PC-9 (cell line): ENCODE measurements at places on chromosomes 2 and 18. TPM values are rescaled to one million over a fixed set of nuclear protein-coding genes. Genes with fewer than 3 reads are reported as not detected.
A peak's percentile ranks its signal among the peaks of the same experiment; 100 is the strongest.

ATP8B1 gene
- total RNA-seq: 16.7 and 23.4 TPM in 2 replicates

VIT gene
- not detected in 2 replicates for total RNA-seq

HOXD3 gene
- total RNA-seq: not detected in 2 replicates

PID1 gene
- not detected in 2 replicates for total RNA-seq

RTP5 gene
- total RNA-seq: not detected in 2 replicates

DNA sequence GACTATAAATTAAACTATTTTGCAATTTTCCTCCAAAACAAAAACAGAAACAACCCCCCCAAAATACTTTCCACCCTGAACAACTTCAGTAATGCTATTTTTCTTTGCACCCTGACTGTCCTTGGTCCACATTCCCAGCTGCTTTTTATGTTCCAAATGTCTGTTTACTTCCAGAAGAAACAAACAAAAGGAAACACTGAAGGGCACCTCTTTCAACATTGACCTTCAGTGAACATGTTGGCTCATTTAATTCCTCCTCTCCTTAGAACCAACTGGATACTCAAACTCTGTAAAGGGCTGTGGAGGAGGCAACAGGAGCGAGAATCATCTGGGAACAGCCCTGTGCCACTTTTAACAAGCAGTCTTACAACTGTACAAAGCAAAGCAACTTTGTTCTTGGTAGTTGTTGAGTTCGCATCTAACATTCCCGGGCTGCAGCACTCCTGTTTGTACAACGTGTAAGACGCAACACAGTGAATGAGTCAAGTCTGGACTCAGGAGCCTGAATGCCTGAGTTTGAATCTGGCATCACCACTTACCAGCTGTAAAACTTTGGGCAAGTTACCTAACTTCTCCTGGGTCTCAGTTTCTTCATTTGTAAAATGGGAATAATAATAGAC is 111.4 kb upstream of the GATA6 start:
- no peaks in the 10 kb centered on the region for H3K27me3 ChIP-seq
- H3K4me1 ChIP-seq: no peaks in the 10 kb centered on the region
- H3K36me3 ChIP-seq: no peaks in the 10 kb centered on the region
- no peak overlapping the region for H3K4me3 ChIP-seq

DNA sequence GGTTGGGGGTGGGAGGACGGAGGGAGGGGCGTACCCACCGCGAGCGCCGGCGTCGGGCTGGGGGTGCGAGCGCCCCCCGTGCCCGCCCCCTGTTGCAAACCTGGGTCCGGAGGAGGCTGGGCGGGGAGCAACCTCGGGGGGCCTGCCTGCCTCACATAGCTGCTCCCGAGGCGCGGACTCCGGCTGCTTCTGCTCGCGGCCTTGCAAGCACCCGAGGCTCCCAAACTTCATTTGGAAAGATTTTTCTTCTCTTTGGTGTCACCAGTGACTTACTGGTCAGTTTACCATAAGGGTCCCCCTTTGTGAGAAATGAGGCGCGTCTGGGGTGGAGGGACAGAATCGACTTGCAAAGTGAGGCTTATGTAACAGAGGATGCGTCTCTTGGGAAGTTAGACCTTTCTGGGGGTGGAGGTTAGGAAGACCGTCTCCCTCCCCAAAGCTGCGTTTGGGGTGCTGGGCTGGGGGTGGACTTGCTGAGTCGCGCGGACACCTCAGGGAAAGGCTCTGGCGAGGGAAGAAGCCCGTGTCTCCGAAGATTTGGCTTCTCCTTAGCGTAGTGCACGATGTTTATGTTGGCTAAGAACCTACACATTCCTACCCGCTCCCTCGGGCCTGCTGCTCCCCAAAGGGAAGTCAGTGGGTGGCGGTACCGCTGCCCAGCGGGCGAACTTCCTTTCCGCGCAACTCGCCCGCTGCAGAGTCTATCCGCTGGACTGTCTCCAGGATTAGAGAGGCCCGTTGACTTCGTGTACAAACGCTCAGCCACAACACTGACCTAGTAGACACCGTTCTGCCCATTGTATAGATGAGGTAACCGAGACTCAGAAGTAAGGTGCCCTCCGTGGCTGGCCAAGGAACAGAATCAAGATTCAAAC is 559 bp downstream of the TMEM37 start:
- H3K4me1 ChIP-seq: peaks cover 27% of the 10 kb centered on the region
- H3K4me3 ChIP-seq: peak overlapping the region; percentile 46; the same call in 1 of the 2 replicates
- H3K27ac ChIP-seq: no peak overlapping the region
- DNase-seq: peak; percentile 18

DNA sequence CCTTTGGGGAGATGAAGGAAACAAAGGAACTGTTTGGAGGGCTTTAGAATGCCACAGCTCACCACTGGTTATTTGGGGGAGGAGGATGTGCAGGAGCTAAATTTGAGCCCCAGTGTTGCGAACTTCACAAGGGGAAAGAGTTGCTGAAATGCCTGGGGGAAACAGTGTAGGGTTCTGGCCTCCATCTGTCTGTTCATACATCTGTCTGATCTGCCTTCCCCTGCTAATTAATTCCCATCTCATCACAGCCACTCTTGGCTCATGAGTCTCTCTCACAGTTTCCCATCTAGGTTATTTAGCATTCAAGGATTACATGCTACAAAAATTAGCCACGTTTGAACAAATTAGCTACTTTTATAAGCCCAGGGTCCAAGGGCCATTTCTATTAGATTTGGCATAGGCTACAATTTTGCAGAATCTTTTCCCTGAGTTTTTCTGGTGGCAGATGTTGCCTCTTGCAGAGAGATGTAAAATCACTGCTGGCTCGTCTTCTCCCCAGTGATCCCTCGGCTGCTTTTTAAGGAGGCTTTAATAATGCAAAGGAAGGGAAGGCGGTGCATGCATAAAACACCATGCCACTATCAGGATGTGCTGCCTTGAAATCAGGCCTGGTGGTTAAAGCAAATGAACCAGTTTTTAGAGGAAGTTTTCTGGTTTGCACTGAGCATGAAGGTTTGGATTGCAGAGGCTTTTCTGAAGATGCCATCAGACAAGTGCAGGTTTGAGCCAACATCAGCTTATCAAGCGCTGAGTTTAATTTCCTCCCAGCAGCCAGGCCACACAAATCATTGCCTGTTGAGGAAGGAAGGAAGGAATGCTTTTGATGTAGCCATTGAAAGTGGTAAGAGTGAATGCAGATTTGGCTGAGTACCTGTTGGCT is 35.0 kb downstream of the ADD2 start:
- no peak overlapping the region for H3K4me3 ChIP-seq
- H3K36me3 ChIP-seq: no peaks in the 10 kb centered on the region
- no peak overlapping the region for H3K27ac ChIP-seq
- H3K4me1 ChIP-seq: no peaks in the 10 kb centered on the region
- peaks cover 33% of the 10 kb centered on the region for H3K27me3 ChIP-seq
- no peak for DNase-seq

GRCh38 chr2:199903111-199903510 is 8.0 kb upstream of the C2orf69 start:
- H3K36me3 ChIP-seq: no peaks in the 10 kb centered on the region
- H3K27ac ChIP-seq: no peak overlapping the region
- H3K4me3 ChIP-seq: no peak overlapping the region
- no peak for DNase-seq

DNA sequence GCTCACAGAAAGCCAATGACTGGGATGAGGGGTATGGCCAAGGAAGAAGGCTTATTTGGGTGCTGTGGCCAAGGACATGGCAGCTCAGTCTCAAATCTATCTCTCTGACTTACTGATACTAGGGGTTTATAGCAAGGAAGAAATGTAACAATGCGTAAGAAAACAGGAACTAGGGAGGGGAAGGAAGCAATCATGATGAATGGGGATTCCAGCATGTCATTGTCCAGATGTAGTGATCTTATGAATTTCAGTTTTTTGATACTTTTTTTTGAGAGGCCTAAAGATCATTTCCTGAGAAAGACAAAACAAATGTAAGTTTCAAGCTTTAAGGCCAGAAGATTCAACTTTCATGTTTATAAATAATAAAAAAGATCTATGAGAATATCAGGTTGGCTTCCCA is 298.6 kb upstream of the FAM98A start:
- H3K4me3 ChIP-seq: no peak overlapping the region
- no peak overlapping the region for H3K27ac ChIP-seq
- peaks cover 6% of the 10 kb centered on the region; the same call in 1 of the 2 replicates for H3K27me3 ChIP-seq
- H3K4me1 ChIP-seq: no peaks in the 10 kb centered on the region
- no peak for DNase-seq

- DNase-seq: no peak
Observed at GRCh38 chr2:109144271-109144670, 15.3 kb downstream of the SH3RF3 start.

DNA sequence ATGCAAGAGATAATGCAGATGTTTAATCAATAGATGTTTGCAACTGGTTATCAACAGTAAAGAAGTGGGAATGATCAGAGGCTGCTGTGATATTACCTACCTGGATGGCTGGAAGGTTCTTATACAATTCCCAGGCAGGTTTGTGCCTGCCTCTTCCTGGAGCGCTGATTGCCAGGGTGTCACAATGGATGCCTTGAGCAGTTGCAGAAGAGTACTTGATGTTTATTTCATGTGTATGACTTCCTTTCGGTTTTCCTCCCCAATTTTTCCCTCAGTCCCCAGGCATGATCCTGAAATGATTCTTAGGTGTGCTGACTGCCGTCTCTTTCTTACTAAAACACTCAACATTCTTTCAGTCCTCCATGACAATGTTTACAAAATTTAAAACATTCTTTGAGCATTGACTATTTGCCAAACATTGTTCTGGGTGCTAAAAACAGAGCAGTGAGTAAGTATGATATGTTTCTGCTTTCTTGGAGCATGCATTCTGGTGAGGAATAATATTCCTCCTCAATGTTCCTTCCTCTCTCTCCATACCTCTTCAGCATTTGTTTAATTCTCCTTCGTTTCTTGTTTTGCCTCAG is 416.6 kb upstream of the TRIB2 start:
- no peak for DNase-seq
- no peak overlapping the region for H3K27ac ChIP-seq
- peaks cover 30% of the 10 kb centered on the region for H3K4me1 ChIP-seq
- no peak overlapping the region for H3K4me3 ChIP-seq

- no peak overlapping the region for H3K27ac ChIP-seq
- H3K27me3 ChIP-seq: no peaks in the 10 kb centered on the region
- H3K36me3 ChIP-seq: no peaks in the 10 kb centered on the region
- DNase-seq: peak; percentile 5
Observed at GRCh38 chr2:153873052-153874048, 1.6 kb downstream of the GALNT13 start.

GRCh38 chr2:32402091-32402490 is 45.3 kb downstream of the BIRC6 start:
- H3K4me3 ChIP-seq: no peak overlapping the region
- H3K4me1 ChIP-seq: no peaks in the 10 kb centered on the region
- no peaks in the 10 kb centered on the region for H3K27me3 ChIP-seq
- H3K27ac ChIP-seq: no peak overlapping the region
- DNase-seq: no peak

- H3K4me3 ChIP-seq: no peak overlapping the region
- H3K36me3 ChIP-seq: no peaks in the 10 kb centered on the region
- no peak overlapping the region for H3K27ac ChIP-seq
- peaks cover 27% of the 10 kb centered on the region for H3K4me1 ChIP-seq
- DNase-seq: peak; percentile 73
Observed at GRCh38 chr2:215751200-215751910, 262.0 kb downstream of the MREG start.

DNA sequence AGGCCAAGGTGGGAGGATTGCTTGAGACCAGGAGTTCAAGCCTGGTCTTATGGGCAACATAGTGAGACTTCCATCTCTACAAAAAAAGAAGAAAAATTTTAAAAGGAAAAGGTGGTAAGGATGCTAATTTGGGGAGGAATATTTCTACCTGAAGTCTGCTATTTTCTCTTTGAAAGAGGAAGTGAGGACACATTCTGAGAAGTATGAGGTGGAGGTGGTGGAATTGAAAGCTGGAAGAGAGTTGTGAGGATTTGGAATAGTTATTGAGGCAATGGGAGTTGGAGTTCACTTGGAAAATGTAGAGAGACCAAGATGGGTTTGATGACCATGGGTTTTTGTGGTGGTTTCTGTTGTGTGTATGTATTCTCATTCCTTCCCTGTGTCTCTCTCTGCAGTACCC is 29.3 kb downstream of the EML4 start:
- peaks cover 13% of the 10 kb centered on the region for H3K4me1 ChIP-seq
- no peaks in the 10 kb centered on the region for H3K36me3 ChIP-seq
- H3K27me3 ChIP-seq: no peaks in the 10 kb centered on the region
- H3K27ac ChIP-seq: no peak overlapping the region

GRCh38 chr2:44807201-44808025 is 134.1 kb upstream of the SIX3 start:
- no peak overlapping the region for H3K27ac ChIP-seq
- no peak overlapping the region for H3K4me3 ChIP-seq
- H3K4me1 ChIP-seq: no peaks in the 10 kb centered on the region

GRCh38 chr2:186544255-186544675 is 45.6 kb upstream of the ITGAV start:
- H3K4me1 ChIP-seq: peaks cover 29% of the 10 kb centered on the region
- H3K4me3 ChIP-seq: peak overlapping the region; percentile 30; the same call in 1 of the 2 replicates
- H3K36me3 ChIP-seq: no peaks in the 10 kb centered on the region

DNA sequence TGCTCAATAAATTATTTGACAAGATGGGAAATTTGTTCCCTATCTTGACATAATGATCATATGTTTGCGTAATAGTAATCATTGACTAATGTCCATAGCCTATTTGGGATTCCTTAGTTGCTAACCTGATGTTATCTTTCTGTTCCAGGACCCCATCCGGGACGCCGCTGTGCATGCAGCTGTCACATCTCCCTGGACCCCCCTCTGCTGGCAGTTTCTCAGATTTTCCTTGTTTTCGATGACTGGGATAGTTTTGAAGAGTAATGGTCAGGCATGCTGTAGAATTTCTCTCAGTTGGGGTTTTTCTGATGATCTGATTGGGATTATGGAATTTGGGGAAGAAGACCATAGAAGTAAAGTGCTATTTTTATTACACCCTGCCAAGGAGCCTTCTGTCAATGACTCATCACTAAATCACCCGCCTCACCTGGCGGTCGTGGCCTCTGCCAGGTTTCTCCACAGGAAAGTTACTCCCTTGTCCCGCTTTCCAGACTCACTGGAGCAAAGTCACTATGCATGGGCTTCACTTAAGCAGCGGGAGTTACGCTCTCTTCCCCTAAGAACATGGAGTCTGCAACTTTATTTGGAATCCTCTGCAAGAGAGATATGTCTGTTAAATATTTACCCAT is 19.9 kb upstream of the TMEM18 start:
- H3K27ac ChIP-seq: no peak overlapping the region
- H3K4me3 ChIP-seq: no peak overlapping the region
- H3K27me3 ChIP-seq: peaks cover 41% of the 10 kb centered on the region
